Stimulated activated CD4-positive, alpha-beta T cell treated with anti-CD3 and anti-CD28 coated beads, Interleukin-4, amount 100 ng/mL, for 24 hours (primary cell): ENCODE measurements at places on chromosomes 4 and X.

DNA sequence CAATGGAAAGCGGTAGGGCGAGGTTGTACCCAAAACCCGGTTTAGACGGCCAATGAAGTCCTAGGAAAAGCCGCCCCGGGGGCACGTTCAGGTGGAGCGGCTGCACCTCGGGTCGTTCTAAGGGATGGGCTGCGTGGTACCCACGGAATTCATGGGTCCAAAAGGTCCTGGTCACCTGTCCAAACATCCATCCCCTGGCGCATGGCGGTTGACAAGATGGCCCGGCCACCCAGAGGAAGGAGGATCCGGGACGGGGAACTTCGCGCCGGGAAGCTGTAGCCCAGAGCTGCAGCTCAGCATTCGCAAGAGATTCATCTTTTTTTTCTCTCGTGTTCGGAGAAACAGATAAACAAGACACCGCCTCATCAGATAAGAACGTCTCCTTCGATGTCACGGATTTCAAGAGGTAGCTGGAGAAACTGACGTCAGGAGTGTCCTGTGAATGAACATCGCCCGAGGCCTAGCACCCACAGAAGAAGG is 10.9 kb downstream of the PITX2 start:
- no peak for DNase-seq

GRCh38 chrX:50100188-50100587 is 100.6 kb downstream of the AKAP4 start:
- DNase-seq: no peak

DNA sequence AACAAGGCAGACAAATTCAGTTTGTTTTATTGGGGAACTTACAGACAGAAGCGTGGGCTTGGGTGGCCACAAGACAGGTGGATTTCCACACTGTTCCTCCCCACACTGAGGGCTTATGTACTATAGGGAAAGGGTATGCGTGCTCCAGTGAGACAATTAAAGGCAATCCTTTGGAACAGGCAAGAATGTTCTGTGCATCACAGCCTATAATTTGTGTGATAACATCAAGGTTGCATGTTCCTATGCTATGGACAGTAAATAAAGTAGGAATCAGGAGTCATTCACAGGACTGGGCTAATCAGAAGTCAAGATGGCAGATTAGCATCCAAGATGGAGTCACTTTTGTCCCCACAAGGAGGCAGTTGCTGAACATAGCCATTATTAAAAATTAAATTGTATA is 84.6 kb upstream of the TRIM2 start:
- no peak for DNase-seq

DNA sequence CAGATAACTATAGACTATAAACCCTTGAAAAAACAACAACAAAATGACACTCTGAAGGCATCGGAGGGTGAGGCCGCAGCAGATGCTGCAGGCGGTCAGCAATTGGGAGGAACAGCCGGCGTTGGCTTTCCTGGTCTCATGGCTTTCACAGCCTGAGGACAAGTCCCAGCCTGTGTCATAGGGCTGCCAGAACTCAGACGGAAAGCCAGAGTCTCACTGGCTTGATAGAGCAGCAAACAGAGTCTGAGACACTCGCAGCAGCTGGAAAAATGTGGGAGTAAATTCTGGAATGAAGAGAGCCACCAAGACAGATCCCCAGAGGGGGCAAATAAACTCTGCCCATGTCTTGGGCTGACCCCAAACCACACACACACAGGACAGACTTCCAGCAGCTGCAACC is 86.3 kb downstream of the PPP2R2C start:
- DNase-seq: no peak

DNA sequence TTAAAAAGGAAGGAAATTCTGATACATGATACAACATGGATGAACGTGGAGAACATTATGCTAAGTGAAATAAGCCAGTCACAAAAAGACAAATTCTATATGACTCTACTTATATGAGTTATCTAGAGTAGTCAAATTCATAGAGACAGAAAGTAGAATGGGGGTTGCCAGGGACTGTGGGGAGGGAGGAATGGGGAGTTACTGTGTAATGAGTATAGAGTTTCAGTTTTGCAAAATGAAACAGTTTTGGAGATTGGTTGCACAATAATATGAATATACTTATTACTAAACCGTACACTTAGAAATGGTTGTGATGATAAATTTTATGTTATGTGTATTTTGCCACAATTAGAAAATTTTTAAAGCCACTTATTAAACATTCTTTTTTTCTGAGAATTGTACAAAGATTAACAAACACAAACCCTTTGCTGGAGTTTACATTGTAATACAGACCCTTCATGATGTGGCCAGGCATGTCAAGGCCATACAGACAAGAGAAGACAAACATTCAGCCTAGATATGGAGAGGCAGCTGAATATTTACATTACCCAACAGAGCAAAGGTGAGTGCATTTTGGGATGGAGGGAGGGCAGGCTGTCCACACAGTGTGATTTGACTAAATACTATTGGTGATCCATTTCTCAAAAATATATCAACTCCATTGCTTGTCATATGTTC is 21.2 kb upstream of the GPC3 start:
- DNase-seq: no peak

DNA sequence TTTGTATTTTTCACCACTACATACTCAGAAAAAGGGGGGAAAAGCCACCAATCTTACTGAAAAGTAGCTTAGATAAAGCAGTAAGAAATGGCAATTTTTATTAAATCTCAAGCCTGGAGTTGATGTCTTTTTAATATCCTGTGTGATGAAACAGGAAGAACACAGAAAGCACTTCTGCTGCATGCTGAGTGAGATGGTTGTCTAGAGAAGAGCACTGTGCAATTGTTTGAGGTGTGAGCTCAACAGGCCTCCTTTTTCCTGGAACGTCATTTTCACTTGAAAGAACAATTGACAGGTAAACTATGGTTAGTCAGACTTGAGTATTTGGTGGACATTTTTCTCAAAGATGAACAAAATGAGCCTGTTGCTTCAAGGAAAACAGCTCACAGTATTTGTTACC is 73.9 kb downstream of the RTL5 start:
- no peak for DNase-seq

GRCh38 chr4:147864607-147865006 is 132.7 kb downstream of the ARHGAP10 start:
- no peak for DNase-seq

DNA sequence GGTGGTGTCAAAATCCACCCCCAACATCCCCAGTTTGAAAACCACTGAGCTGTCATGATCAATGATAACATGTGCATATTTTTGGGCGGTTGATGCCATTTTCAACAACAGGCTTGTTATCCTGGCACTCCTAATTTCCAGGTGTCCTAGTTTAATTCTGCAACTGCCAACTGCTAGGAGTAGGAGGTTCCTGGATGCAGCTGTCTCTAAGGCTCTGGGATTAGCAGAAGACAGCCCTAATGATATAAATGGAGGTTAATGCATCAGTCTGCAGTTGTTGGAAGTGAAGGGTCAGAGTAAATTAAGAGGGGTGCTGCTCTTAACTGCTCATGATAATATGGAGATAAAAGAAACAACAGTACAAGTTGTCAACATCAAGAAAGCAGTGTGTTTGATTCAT is 23.8 kb downstream of the ARFIP1 start:
- DNase-seq: no peak
